ENCODE measurements at places on chromosomes 16 and 17.

GRCh38 chr16:72493716-72494415, 321.9 kb upstream of the PMFBP1 start:
- no peak for DNase-seq

DNA sequence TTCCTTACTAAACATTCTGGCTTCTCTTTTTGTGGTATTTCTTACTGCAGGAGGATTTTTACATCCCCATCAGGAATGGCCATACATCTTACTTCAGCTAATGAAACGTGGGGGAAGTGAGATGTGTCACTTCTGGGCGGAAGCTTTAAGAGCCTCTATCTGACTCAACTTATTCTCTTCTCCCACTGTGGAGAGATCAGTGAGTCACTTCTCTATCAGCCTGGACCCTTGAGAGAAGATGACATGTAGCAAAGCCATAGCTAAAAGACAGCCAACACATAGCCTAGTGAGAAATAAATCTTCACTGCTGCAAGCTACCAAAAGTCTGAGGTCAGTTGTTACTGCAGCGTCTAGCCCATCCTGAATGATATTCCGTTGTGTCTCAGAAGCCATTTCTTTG, 1066.7 kb upstream of the RBFOX1 start:
- DNase-seq = no peak

GRCh38 chr16:61908426-61908825, 127.8 kb downstream of the CDH8 start:
- DNase-seq = no peak

- DNase-seq = no peak
Observed at GRCh38 chr17:1591474-1592090, 29.0 kb upstream of the PITPNA start.

- no peak for DNase-seq
Observed at GRCh38 chr16:48158296-48158695, 2.5 kb upstream of the ABCC12 start.

DNA sequence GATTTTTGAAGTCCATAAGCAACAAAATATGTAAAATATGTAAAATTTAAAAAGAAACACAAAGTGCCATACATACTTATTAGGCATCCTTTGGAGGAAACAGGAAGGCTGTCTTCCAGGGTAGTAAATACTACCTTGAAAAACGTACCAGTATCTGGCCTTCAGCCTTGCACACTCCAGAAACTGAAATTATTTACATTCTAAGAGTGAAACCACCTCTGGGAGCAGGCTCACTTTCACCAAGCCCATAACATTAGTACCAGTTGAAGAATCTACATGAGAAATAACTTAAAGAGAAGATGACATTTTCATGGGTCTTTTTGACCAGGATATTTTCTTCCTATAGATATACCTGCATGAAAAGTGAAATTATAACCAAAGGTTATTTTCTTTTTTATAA, 6.4 kb downstream of the KRTAP9-1 start:
- DNase-seq = no peak

GRCh38 chr16:56625943-56626654, 518 bp downstream of the MT1E start:
- no peak for DNase-seq

DNA sequence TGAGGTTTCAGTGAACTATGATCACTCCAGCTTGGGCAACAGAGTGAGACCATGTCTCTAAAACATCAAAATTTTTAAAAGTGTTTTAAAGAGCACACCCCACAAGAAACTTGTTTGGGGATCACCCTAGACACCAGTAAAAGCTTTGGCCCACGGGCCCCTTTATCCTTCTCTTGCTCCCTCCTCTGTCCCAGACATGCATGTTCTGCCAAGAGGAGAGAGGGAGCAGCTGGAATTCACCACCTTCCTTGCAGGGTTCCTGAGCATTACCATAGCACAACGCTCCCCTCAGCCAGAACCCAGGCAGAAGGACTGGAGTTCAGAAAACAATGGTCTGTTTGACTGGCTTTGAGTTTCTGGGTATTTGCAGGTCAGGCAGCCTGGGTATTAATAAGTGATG, 214.3 kb upstream of the CDH5 start:
- no peak for DNase-seq

GRCh38 chr16:535446-536405, 8.2 kb downstream of the CAPN15 start:
- no peak for DNase-seq

GRCh38 chr17:36094746-36095145, 4.8 kb upstream of the CCL3 start:
- DNase-seq = no peak

Data from stimulated activated CD8-positive, alpha-beta memory T cell treated with anti-CD3 and anti-CD28 coated beads, Interleukin-4, amount 100 ng/mL, for 1 hour (primary cell).